ENCODE measurements at places on chromosomes 3 and 15.
A peak's percentile ranks its signal among the peaks of the same experiment; 100 is the strongest.

GRCh38 chr3:57900786-57901185 is 107.4 kb upstream of the FLNB start:
- no peak for DNase-seq

GRCh38 chr3:138717348-138717747 is 108.8 kb downstream of the FAIM start:
- no peak for DNase-seq

DNA sequence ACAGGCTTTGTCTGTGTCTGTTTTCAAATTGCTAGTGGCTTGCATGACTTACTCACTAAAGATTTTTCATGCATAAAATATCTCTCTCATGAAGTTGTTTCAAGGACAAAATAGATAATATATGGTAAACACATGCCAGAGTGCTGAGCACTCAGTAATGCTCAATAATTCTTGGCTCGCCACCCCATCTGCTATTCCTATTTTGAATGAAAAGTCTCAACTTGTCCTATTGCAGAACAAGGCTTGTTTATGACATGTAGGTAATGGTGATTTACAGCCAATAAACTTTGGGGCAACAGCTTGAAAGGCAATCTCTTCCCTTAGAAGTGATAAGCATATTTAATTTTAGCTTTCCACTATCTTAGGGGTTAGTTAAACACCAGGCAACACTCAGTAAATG is 789.0 kb upstream of the ROBO1 start:
- DNase-seq, result no peak

DNA sequence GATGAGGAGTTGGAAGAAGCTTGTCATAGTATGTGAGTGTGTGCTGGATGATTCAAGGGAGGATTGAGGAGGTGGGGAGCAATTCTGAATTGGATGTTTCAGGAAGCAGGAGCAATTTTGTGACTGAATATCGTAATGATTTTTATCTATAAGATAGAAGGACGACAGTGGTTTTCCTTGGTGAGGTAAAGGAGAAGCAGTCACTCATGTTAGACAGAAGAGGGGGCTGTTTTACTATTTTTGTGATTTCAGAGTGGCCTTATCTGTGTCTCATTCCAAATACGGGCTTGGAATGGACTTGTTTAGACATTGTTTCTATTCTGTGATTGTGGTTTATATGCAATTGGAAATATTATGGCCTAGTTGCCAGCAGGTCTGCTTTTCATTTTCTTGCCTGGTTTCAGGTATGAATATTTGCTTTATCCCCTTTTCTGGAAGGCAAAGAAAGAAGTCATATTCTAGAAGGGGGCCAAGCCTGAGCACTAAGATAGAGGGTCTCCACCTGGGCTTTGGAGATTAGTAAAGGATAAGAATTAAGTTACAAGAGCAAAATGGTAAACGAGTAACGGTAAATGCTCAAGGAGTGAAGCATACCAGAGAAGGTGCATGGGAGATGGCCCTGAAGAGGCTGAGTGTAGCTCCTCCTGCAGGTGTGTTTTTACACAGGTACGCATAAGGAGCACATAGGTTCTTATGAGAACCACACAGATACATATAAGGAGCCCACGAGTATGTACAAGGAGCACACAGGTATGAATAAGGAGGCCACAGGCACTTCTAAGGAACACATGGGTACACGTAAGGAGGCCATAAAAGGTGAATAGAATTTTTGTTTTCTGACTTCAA is 124.6 kb upstream of the KCNAB1 start:
- DNase-seq, result peak; percentile 54
